Cortex of kidney (tissue), 1 donor: ENCODE measurements at places on chromosomes 4 and X.

- no peak for DNase-seq
These were observed 11.0 kb downstream of the BCOR start for GRCh38 chrX:40086569-40087335.

DNA sequence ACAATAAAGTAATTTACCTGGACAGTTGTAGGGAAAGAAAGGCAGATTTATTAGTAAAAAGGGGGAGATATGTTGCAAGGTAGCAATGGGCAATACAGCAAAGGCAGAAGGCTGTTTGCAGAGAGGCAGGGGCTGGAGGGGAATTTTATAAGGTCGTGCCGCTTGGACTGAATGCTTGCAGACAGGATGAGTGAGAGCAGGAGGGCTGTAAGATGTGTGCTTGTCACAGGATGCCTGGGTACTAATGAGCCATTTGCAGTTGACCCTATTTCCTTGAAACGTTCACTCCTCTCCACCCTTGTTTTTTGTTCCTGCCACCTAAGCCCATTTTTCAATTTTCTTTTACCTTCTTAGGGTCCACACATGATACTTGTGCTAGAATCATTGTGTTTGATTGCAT is 214.7 kb downstream of the TRAM1L1 start:
- no peak for DNase-seq

GRCh38 chr4:86950831-86951525 is 16.2 kb downstream of the AFF1 start:
- no peak for DNase-seq

- DNase-seq: no peak
These were observed 26.3 kb downstream of the DCLK2 start for GRCh38 chr4:150104404-150105027.

DNA sequence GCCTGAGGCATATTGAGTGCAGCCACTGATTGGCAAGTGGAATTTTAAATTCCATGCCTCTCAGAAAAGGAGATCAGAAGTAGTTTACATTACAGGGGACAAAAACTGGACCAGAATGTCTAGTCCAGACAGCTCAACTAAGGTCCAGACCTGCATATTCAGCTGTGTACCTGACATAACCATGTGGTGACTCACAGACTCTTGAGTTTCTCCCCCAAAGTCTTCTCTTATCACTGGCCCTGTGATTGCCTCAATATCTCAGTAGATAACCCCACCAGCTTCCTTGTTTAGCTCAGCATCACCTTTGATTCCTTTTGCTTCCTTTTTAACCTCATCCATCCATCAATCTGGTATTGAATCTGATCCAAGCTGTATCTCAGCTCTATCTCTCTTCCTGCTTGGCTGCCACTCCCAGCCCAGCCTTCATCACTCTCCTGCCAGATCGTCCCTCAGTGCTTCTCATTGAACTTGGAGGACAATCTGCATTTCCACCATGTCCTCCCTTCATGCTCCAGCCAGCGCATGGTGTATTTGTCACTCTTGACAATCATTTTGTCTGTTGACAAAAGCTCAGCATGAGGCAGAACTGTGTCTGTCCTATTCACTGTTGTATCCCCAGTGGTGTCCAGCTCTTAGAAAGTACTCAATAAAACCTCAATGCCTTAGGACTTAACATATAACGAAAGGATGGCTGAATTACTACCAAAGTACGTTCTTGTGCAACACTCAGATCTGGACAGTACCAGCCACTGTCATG is 27.8 kb upstream of the SLC2A9 start:
- DNase-seq: no peak

DNA sequence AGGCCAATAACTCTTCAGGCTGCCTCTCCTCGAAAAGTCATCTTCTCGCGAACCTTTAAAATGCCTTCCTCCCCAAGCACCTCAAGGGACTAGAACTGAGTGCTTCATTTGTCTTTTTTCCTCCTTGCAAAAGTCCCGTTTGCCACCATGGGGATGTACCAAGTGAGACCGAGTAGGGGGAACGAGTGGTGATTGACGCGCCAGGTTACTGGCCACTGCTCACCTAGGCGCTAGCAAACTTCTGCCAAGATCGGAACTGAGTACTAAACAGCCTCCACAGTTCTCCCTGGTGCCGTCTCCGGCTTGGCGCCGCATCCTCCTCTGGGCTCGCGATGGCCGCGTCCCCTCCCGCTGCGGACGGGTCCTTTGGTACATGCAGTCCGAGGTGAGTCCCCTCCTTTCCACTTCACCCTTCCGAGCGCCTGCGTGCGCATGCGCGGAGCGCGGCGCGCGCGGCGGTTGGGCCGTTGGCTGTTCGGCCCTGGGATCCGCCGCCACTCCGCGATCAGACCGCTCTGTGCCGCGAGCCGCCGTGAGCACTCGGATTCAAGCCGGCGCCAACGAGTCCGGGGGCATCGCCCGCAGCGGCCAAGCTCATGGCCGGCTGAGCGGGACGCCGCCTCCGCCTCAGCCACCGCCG is at the start of gene CDK16:
Gene CDK16 (plus strand): TSS at position 402 of the 640 bp plus-strand sequence. CDS start 4,877 bp downstream, outside the sequence.
- peak; percentile 5 for DNase-seq

- no peak for DNase-seq
These were observed 82.5 kb downstream of the GATB start for GRCh38 chr4:151678048-151678872.

DNA sequence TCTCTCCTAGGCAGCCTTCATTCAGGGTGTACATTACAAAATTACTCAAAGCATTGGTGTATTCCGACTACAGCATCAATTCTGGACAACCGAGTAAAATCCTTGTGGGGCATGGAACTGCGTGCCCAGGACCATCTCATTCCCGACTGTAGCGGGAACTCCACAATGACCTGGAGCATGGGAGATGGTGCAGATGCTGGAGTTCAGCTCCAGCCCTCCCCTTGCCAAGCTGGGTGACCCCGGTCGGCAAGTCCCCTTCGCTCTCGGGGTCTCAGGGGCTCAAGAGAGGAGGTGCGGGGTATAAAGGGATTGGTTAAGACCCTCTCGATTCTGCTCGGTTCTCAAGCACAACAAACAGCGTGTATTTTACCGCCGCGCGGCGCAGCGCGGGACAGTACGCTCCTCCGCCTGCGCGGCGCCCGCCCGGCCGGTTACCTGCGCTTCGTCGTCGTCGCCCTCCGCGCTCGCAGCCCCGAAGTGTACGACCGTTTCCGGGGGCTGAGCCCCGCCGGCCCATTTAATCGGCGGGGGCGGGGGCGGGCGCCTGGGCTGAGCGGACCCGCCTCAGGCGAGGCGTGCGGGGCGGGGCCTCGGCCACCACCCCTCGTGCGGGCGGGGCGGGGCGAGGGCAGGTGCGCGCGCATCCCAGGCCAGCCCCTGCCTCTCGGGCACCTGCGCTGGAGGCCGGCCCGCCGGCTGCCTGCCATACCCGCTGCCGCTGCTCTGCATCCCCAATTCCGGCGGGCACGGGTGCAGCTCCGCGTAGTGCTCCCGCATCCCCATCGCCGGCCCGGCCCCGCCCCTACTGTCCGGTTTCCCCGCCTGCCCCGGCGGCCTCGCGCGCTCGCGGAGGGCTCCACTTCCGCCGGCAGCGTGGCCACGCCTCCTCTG is at the start of gene G6PD:
Gene G6PD (minus strand): TSS at position 493 of the 891 bp plus-strand sequence. CDS start 691 bp downstream, outside the sequence.
- DNase-seq: no peak

DNA sequence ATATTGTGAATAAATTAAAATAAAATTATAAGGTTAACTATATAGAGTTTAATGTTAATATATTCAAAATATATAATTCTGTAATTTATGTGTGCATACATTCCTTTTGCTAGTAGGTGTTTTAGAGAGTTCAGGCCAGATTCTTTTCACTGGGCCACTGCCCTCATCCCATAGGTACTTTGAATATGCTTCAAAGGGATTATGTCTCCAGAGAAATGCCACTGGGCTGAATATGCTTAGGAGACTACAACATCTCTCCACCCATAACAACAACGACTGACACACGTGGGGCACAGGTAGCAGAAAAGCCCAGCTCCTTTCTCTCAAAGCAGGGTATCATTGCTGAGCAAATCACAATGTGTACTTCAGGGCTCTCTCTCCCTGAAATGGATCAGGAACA is 290.9 kb upstream of the TACR3 start:
- DNase-seq: no peak

DNA sequence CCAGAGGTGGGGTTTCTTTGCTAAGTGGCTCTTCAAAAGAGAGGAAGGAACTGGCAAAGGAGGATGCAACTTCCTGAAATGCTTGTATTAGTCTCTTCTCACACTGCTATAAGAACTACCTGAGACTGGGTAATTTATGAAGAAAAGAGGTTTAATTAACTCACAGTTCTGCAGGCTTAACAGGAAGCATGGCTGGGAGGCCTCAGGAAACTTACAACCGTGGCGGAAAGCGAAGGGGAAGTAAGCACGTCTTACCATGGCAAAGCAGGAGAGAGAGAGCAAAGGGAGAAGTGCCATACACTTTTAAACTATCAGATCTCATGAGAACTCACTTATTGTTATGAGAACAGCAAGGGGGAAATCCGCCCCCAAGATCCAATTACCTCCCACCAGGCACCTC is 505.7 kb downstream of the ZNF674 start:
- DNase-seq: no peak

- no peak for DNase-seq
These were observed 17.0 kb upstream of the MOB1B start for GRCh38 chr4:70885174-70885573.

- no peak for DNase-seq
These were observed 157.0 kb downstream of the CBLL2 start for GRCh38 chrX:22429704-22430103.
